T-helper 2 cell (primary cell): ENCODE measurements at places on chromosomes 2 and 18.

- DNase-seq: peak; percentile 69
Observed at GRCh38 chr2:100427627-100428258, 10.3 kb upstream of the CHST10 start.

- DNase-seq: no peak
Observed at GRCh38 chr2:223526106-223526505, 76.1 kb downstream of the SCG2 start.

DNA sequence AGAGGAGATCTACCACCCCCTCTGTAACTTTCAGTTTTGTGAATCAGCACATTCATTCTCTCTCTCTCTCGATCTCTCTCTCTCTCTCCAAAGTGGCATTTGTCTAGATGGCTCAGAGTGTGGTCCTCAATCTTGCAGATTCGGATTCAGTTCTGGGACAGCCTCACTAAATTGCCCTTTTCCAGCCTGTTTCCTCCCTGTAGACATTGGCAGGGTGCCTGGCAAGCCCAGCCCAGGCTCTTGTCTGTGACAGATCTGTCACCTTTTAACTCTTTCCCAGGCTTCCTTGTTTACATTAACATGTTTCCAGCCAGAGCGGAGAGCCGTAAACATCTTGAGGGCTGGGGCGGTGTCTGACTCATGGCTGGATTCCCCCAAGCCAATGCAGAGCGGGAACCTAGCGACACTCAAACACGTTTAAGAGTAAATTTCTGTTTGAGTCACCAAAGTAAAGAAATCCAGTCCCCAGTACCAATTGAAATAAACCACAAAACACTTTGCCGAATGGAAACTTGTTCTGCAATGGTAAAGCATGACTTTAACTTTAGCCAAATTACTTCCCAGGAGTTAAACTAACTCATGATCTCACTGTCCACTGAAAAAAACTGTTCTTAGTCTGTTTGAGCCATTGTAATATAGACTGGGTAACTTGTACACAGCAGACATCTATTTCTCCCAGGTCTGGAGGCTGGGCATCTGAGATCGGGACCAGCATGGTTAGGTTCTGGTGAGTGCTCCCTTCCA lies 6.6 kb upstream of the CYP27C1 start:
- DNase-seq: peak; percentile 15

DNA sequence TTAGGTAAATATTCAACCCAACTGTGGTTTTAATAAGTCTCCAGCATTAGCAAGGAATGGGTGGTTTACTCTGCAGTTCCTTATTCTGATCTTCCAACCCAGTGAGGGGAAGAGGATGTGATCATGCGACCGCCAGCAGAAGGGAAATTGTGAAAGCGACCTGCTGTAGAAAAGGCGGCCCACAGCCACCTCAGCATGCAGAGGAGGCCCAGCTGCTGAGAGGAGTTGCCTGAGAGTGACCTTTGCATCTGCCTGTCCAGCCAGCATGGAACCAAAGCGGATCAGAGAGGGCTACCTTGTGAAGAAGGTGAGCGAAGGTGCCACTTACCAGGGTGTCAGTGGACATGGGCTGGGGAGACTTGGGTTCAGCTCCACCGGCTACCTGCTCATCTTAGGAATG lies at the start of gene PLEK:
Gene PLEK, plus strand, starts transcription at position 196 of the 400 bp plus-strand sequence. Its CDS starts 70 bp downstream, at position 266.
- no peak for DNase-seq

DNA sequence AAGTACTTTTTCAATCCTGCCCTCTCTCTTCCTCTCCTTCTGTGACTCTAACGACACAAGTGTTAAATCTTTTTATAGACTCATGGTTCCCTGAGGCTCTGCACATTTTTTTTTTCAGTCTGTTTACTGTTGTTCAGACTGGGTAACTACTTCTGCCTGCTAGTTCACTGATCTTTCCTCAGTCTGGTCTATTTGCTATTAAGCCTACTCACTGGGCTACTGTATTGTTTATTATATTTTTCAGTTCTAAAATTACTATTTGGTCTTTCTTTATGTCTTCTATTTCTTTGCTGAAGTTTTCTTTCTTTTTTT lies 21.3 kb downstream of the PPP3R1 start:
- no peak for DNase-seq

DNA sequence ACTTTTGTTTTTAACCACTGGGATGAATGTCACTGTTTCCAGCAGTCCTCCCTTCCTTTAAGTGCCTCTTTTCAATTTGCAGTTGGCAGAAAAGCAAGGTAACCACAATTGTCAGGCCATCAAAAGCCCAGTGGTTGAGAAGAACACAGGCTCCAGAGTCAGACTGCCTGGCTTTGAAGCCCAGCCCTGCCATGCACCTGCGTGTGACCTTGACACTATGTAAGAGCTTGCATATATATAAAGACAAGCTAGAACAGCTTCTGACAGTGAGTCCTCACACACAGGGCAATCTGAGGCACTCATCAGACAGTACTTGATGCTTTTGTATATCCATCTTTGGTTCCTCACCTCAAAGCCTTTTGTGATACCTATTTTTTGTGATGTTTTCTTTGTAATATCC lies 11.0 kb downstream of the CCBE1 start:
- no peak for DNase-seq

GRCh38 chr2:109031476-109032228 lies 42.6 kb upstream of the EDAR start:
- peak; percentile 76 for DNase-seq

DNA sequence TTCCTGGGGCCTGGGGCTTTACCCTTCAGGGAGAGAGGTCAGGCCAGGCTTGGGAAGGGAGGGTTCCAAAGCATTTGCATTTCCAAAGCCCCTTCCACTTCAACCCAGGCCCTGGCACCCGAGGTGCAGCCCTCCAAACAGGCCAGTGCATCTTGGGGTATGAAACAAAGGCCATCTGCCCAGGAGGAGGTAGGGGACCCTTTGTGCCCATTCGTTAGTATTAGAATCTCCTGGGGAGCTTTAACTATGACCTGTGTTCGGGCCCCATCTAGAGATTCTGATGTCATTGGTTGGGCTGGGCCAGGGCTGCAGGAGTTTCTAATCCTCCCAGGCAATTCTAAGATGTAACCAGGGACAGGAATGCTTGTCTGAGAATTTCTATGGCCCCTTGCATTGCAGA lies 73.6 kb downstream of the CIB4 start:
- DNase-seq: no peak

DNA sequence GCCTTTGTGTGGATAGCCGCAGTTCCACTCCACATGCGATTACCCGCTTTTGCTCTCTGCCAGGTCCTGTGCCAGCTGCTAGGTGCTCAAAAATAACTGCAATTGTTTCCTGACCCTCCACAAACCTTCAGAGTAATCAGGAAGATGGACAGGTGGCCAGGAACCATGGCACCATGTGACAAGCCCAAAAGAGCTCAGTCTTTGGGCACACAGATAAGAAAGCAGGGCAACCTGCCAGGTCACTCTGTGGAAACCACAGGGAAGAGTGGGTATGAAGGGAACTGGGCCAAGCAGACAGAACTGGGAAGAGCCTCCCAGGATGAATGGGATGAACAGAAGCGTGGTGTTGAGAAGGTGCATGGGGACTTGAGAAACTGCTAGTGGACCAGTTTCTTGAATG lies 79.4 kb upstream of the AGAP1 start:
- DNase-seq: no peak

- DNase-seq: no peak
Observed at GRCh38 chr2:130819608-130820278, 17.0 kb upstream of the ARHGEF4 start.

GRCh38 chr2:65598264-65598663 lies 165.9 kb upstream of the SPRED2 start:
- no peak for DNase-seq

DNA sequence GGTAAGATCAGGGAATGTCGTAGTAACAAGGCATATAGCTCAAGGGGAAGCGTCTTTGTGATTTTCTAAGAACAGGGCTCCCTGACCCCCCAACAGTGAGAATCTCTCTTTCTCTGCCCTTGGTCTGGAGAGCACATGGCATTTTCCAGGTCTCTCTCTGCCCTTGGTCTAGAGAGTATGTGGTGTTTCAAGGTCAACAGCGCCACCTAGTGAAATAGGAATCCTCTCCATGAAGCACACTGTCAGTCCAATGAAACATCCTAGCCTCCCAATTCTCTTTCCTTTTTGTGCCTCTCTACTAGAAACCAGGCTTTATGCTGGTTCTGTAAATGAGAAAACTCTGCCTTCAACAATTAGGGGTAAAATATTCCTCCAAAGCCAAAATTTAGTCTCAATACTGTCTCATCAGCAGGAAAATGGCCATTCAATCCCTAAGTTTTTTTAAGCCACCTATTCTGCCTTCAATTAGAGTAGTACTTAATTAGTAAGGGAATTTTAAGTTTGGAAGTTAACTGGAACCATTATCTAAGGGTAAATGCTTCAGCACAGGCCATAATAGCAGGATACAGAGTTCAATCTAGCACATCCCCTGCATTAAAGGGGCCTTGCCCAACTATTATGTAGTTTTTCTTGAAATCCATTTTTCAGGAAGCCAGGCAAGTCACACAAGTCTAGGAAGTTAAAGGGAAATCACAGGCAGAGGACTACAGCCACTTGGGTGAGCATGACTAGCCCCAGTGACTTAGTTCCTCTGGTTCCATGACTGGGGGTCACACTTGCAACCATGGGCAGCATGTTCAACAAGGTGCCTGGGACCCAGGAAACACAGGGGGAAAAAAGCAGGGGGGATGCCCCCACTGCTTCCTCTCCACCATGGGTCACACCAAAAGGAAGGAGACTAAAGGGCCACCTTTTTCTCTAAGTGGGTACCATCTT lies 12.4 kb downstream of the DYM start:
- peak; percentile 18 for DNase-seq

DNA sequence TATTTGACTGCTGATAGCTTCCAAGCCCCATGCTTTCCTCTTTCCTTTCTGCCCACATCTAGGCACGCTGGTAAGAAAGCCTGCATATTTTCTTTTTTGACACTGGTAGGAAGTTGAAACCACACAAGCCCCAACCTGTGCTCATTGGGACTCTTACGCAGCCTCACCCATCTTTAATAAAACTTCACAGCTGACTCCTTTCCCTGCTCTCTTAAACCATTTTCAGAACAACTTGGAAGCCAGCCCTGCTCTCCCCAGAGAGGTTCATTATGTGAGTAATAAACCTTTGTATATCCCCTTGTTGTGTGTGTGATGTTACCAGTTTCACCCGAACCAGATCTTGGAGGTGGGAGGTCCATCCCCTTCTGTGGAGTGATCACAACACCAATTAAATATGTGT lies 268.4 kb downstream of the GPD2 start:
- DNase-seq: no peak

GRCh38 chr2:8882094-8882493 lies 44.7 kb upstream of the KIDINS220 start:
- no peak for DNase-seq

GRCh38 chr18:79123948-79124347 lies 54.8 kb downstream of the ATP9B start:
- DNase-seq: no peak

- DNase-seq: no peak
Observed at GRCh38 chr2:236168110-236169080, at the start of gene GBX2. Gene GBX2 (minus strand): TSS chr2:236168386. CDS start chr2:236167971, 415 bp downstream.

- no peak for DNase-seq
Observed at GRCh38 chr2:121664713-121665112, 15.5 kb upstream of the CLASP1 start.

DNA sequence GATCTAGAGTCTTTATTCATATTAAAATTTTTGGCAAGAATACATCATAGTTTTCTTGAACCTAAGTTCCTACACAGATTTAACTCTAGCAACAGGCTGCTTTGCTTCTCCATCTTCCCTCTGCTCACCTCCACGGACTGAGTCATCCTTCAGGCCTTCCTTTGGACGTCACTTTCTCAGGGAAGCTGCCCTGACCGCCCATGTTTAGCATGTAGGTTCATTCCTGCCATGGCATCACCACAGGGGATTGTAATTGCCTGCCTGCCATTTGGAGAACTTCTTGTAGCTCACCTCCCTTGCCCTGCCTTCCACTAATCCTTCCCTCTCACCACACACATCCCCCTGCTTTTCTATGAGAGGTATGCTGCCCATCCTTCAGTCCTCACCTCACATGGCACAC lies 43.9 kb upstream of the B3GNT2 start:
- no peak for DNase-seq

GRCh38 chr2:2520401-2520811 lies 189.3 kb upstream of the MYT1L start:
- DNase-seq: no peak

DNA sequence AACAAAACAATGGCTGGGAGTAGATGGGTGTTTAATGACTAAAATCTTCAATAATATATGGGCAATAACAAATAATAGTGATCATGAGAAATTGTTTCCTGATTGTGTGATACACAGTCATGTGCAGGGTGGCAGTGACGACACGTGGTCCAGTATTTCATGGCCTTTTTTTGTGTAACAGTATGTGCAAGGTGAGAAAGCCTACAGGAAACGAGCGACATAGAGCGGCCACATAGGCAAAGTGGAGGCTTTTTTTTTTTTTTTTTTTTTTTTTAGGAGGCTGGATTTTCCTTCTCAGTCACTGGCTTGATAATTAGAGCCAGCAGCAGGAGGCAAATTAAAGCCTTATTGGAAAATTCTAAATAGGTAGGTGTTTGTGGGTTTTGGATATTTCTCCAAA lies 123.7 kb downstream of the MYO3B start:
- DNase-seq: no peak
